ENCODE measurements at places on chromosomes 3 and 15. TPM values are rescaled to one million over a fixed set of nuclear protein-coding genes. Genes with fewer than 3 reads are reported as not detected.

Gene SCN11A
- total RNA-seq: 1.4 TPM

Gene SH2D7
- total RNA-seq: not detected

Gene CADPS
- total RNA-seq: 21.6 TPM

Gene MGLL
- 28.8 TPM for total RNA-seq

Gene ZNF80
- total RNA-seq: not detected

Gene ITGA11
- total RNA-seq: 0.92 TPM

Gene HHLA2
- total RNA-seq: 2.3 TPM

Gene ROPN1B
- total RNA-seq: 0.53 TPM

Gene IRAK2
- total RNA-seq: 2.5 TPM

Gene COL6A5
- 0.14 TPM for total RNA-seq

All from type B pancreatic cell (in vitro differentiated cells).